ENCODE measurements at places on chromosomes 6 and 20.

GRCh38 chr6:91664327-91664959 is 1077.6 kb upstream of the MAP3K7 start:
- no peak for DNase-seq

- DNase-seq, result no peak
Observed at GRCh38 chr6:2429460-2429859, 184.1 kb upstream of the GMDS start.

- no peak for DNase-seq
Observed at GRCh38 chr20:56359212-56360132, 698 bp downstream of the FAM210B start.

DNA sequence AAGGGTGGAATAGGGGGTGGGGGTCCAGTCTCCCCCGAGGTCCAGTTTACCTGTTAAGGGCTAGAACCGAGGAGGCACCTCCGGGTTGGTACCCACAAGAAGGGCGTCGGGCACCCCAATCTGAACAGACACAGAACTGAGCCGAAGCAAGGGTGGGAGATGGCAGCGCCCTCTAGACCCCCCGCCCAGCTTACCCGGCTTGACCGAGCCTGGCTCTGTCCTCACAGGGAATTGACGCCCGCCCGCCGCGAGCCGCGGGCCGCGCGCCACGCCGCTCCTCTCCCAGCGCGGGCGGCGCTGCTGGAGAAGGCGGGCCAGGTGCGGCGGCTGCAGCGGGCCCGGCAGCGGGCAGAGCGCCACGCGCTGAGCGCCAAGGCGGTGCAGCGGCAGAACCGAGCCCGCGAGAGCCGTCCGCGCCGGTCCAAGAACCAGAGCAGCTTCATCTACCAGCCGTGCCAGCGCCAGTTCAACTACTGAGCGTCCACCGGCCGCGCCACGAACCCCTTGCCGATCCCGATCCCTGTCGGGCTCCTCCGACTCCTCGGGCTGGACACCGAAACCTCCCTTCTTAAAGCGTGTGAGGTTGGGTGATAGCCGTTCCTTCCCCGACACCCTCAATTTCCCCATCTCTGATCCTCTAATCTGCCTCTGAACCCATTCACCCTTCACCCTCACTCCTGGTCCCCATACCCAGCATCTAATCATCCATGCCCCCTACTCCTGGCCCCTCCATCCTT is 5.9 kb downstream of the TP53INP2 start:
- DNase-seq, result no peak

- no peak for DNase-seq
Observed at GRCh38 chr6:120005292-120005976, 655.9 kb upstream of the MAN1A1 start.
